ENCODE measurements at places on chromosomes 5 and 9.

- DNase-seq = no peak
These were observed 52.5 kb upstream of the C9orf72 start for GRCh38 chr9:27625751-27626150.

GRCh38 chr9:124415852-124416484 lies 726 bp upstream of the PSMB7 start:
- DNase-seq = no peak

DNA sequence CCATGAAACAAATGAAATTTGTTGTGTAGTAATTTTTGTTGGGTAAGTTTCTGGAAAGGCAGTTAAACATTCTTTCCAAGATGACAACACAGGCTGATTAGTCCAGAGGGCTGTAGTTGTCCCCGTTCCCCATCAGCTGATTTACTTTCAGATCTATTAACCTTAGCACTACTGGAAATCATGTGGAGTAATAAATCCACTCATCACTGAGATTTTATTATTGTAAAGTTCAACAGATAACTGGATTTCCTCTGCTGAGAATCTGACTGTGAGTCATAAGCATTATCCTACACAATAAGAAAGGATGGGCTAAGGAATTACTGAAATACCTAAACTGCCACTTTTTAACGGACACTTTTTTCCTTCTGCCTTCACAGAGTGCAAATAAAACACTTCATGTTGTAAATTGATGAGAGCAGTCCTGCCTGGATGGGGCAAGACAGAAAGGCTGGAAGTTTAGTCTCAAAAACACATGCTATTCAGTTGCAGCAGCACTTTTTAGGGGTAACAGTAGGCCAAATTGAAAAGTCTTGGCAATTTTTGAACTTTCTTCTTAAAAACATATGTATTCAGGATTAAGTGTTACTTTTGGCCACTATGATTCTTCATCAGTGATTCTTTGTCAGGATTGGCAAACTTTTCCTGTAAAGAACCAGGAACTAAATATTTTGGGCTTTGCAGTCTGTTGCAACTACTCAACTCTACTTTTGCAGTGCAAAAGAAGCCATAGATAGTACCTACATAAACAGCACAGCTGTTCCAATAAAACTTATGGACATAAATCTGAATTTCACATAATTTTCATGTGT lies 7.0 kb downstream of the STOM start:
- DNase-seq = no peak

DNA sequence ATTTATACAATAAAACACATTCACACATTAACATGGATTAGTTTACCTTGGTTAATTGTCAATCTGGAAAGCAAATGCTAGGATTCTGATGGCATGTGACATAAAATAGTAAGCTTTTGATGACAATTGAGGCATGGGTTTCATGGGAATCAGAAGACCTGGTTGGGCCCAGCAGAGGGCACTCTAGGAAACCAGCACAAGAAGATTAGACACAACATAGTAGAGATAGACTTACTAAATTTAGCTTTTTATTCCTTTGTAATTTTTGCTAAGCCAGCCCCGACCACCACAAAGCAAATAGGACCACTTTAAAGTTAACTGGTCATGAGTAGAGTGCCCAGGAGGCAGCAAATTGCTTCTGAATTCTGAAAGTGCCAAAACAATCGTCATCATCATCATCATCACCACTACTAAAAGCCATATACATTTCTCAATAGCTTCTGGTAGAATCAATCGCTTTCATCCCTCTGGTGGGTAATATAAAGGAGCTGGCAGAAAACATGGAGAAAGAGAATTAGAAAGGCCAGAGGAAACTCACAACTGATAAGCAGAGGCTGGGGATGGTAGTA lies 163.2 kb downstream of the ARRDC3 start:
- DNase-seq = peak; percentile 42

GRCh38 chr9:120756531-120756930 lies 36.7 kb downstream of the FBXW2 start:
- no peak for DNase-seq

GRCh38 chr9:137319739-137320551 lies 17.9 kb upstream of the NRARP start:
- peak; percentile 17 for DNase-seq

DNA sequence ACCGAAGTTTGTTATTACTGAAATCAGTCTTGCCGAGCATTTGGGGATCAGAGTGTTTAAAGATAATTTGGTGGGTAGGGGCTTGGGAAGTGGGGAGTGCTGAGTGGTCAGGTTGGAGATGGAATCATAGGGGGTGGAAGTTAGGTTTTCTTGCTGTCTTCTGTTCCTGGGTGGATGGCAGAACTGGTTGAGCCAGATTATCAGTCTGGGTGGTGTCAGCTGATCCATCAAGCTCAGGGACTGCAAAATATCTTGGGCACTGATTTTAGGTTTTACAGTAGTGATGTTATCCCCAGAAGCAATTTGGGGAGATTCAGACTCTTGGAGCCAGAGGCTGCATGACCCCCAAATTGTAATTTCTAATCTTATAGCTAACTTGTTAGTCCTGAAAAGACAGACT lies 5.4 kb upstream of the ANKRD31 start:
- no peak for DNase-seq

DNA sequence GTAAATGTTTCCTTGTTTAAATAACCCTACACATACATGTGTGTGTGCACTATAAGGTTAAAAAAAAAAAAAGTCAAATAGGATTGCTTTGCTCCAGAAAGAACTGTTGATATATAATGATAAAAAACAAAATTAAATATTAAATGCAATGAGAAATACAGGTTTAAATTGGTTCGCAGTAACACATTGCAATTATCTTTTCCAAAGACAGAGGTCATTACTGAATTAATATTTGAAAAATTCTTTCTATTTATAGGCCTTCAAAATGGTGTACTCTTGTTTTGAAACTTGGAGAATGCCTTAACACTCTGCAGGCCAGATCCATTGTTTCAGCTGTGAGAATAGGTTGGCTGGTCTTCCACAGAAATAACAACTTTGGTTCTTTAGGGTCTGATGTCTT lies 319.0 kb upstream of the NUDT12 start:
- DNase-seq = no peak

- DNase-seq = peak; percentile 78
These were observed 592 bp downstream of the TUBB4B start for GRCh38 chr9:137241490-137242268.

- DNase-seq = peak; percentile 27
These were observed 232.1 kb downstream of the SH3GL2 start for GRCh38 chr9:17810728-17811571.

DNA sequence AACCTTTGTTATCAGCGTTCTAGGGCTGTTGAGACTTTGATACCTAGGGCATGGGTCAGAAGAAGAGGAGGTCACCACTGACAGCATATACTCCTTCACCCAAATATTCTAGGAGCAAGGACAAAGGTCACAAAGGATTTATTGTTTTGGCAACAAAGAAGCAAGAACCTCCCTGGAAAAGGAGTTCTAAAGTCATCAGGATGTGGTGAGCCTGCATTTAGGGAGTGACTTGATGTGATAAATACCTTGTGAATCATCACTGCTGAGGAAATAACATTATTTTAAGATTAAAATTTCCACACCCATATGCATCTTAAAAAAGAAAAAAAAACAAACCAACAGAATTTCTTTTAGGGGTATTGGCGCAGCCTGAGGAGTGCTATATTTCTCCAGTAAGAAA lies 13.9 kb downstream of the IFNA1 start:
- no peak for DNase-seq

GRCh38 chr9:33124046-33124445 lies 43.1 kb downstream of the B4GALT1 start:
- no peak for DNase-seq

DNA sequence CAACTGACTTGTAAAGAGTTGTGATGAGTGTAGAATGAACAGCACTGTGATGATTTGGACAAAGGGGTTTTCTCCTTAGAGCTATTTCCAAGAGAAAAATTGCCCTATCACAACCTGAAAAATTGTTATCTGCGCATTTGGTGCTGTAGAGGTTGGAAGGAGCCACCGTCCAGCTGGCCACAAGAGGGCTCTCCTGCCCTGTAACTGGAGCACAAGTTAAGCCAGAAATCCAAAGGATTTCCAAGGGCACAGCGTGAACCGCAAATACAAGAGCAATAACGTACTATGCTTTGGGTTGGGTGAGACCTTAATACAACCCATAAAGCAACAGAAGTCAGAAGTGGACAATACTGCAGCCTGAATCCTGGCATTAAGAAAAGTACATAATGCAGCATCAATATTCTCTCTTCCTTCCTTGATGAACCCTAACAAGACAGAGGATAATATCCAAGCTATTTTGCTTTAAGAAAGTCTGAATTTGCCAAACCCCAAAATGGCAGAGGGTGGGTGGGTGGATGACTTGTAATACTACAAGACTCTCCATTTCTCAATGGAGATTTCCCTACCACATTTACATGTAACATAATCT lies 56.8 kb upstream of the SMIM32 start:
- DNase-seq = peak; percentile 20

GRCh38 chr9:33818847-33819500 lies 2.0 kb downstream of the UBE2R2 start:
- DNase-seq = no peak

- DNase-seq = no peak
These were observed 46.1 kb downstream of the DCP2 start for GRCh38 chr5:113022661-113023060.

DNA sequence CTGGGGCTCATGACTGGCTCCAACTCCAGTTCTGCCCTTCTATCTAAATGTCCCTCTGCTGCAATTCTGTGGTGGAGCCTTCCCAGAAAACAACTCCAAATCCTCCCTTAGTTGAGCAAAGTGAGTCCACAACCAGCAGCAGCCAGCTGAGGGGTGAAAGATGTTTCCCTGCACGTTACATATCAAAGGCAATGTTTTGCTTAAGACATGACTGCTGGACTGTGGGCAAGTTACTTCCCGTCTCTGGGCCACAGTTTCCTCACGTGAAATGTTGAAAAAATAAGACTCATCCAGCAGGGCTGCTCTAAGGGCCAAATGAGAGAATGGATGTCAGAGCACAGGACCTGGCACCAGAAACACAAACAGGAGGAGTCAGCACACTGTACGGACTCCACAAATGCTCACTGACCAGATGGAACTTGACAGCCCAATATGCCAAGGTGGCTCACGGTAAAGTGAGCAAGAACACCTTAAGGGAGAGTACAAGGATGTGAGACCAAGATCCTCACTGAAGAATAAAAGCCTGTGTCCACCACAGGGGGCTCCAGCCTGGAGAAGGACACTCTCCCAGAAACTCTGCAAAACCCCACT lies 138.4 kb upstream of the ABCA1 start:
- no peak for DNase-seq

- DNase-seq = no peak
These were observed 2.9 kb upstream of the NXNL2 start for GRCh38 chr9:88531920-88532698.

DNA sequence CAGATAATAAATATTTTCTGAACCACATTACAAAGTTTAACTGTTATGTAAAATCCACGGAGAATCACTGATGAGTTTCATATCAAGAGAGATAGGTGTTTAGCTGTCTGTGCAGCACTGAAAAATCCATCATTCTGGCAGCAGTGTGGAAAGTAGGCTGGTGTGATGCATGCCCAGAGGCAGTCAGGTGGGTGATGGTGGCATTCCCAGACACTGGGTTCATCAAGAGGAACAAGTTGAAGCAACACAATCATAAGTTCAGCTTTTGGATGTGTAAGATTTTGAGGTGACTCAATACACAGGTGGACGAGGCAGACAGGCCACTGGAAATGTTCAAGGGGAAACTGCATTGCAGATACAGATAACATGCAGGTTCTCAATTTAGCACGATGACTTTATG lies 11.9 kb downstream of the DNAH5 start:
- no peak for DNase-seq

DNA sequence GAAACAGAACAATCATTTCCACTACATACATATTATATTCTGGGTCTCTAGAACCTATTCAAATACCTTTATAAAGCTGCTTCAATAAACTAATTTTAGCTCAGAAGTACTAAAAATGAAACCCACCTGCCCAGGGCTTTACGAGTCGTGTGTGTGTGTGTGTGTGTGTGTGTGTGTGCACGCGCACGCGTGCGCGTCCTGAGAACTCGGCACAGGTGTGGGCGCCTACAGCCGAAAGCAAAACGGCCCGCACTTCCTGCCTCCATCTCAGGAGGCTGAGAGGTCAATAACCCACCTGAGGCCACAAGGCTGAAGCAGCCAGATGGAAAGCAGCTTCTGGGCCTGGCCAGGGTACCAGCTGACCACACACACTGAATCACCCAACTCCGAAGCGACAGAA lies 3.0 kb downstream of the CLPTM1L start:
- no peak for DNase-seq

DNA sequence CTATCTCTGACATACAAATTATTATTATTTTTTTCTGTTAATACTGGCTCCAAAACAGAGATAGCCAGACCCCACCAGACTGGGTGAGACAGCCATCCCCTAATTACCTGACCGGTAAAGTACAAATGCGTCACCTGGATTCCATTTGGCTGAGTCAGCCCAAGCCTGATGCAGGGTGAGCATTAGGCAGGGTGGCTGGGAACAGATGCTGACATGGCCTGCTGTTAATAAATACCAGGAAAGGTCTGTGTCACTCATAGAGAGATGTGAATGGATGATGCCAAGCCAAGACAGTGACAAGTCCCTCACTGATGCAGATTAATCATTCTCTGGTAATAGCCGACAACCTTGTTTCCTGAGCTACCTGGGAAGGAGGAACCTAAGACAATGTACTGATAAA lies 183.5 kb downstream of the TRIM32 start:
- no peak for DNase-seq

GRCh38 chr5:40678026-40678425 lies 1.7 kb upstream of the PTGER4 start:
- no peak for DNase-seq

DNA sequence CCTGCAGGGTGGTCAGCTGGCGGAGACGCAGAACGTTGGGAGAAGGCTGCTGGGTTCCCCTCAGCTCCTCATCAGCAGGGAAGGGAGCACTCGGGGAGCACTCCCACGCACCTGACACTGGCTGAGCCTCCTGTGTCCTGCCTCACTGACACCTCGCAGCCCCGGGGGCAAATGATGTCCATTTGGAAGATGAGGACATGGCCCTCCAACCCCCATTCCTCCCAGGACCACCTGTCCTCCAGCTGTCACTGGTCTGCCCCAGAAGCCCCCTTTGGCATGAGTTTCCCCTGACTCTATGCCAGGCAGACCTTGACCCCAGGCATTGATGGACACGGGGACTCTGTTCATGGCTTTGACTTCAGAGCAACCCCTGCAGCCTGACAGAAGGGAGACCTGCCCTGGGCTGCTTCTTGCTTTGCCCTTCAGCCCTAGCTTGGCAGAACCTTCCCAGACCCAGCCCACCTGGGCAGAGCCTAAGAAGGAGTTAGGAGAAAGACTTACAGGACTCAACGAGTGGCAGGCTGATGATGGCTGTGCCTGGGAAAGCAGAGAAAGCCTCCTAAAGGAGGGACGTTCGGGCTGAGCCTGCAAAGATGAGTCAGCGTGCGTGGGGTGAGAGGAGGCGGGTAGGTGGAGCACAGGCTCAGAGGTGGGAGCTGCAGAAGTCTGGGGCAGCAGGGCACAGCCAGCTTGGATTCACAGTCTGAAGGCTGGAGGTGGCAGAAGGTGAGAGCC lies 90.6 kb downstream of the LMX1B start:
- peak; percentile 60 for DNase-seq

- no peak for DNase-seq
These were observed 52.5 kb downstream of the SPOCK1 start for GRCh38 chr5:137446615-137447014.

Measured in activated T-cell treated with anti-CD3 and anti-CD28 coated beads, Interleukin-2, amount 50 U/mL, for 48 hours (primary cell).